ENCODE measurements at places on chromosomes 11 and 22.

- DNase-seq, result no peak
Observed at GRCh38 chr11:110837603-110838002, 125.4 kb upstream of the ARHGAP20 start.

GRCh38 chr22:27474112-27474571 is 327.4 kb downstream of the MN1 start:
- DNase-seq, result no peak

GRCh38 chr22:36644333-36644757 is 59.2 kb downstream of the CACNG2 start:
- peak; percentile 90 for DNase-seq

- DNase-seq, result no peak
Observed at GRCh38 chr11:92125321-92125720, 99.3 kb upstream of the FAT3 start.

- DNase-seq, result no peak
Observed at GRCh38 chr11:111539426-111540113, 950 bp upstream of the LAYN start.

GRCh38 chr11:104525416-104525815 is 361.5 kb upstream of the PDGFD start:
- no peak for DNase-seq

Data from LHCN-M2 (cell line).